A549 (cell line): ENCODE measurements at places on chromosomes 6 and 20. TPM values are rescaled to one million over a fixed set of nuclear protein-coding genes. Genes with fewer than 3 reads are reported as not detected.

DNA sequence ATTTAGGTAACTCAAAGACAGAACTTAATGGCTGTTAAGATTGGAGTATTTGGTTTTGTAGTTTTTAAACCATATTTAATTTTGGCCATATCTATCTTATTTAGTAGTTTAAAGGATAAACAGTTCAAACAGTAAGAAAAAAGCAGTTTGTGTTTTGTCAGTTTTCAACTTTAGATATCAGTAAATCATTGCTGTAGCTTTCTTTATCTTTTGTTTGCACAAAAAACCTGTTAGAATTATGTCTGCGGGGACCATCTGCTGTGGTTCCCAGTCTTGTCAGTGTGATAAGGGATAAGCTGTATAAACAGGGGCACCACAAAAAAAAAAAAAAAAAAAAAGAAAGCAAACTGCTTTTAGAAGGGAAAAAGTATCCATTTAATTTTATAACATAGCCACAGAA, 40.9 kb downstream of the CDKAL1 start:
- no peak for DNase-seq

GRCh38 chr6:113627480-113627879, 229.7 kb upstream of the MARCKS start:
- no peak for DNase-seq

- peak; percentile 62 for DNase-seq
These were observed at the start of gene GNAS for GRCh38 chr20:58852543-58853271. Gene GNAS (plus strand): TSS chr20:58852716.

- no peak for DNase-seq
These were observed 10.5 kb downstream of the GNAS-AS1 start for GRCh38 chr20:58839991-58840747.

DNA sequence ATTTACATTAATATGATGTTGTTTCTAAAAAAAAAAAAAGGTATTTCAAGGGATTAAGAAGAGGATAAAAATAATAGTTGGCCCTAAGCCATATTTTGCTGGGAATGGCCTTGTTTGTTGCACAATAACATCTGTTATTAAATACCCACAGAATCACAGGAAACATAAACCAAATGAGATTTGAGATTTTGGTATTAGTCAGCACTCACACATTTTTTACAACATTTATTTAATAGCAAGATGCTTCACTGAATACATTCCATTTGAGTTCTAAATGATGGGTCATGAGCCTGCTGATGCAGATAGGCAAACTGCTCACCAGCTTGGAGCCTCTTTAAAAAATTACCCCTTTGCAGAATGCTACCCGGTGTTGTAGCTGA, 92.9 kb upstream of the ENPP5 start:
- no peak for DNase-seq

- no peak for DNase-seq
These were observed 6.3 kb upstream of the SIRPA start for GRCh38 chr20:1888796-1889463.

- no peak for DNase-seq
These were observed 144.5 kb upstream of the FLRT3 start for GRCh38 chr20:14481863-14482262.

- DNase-seq, result no peak
These were observed 40.2 kb downstream of the PIGU start for GRCh38 chr20:34636648-34637047.

GRCh38 chr6:30885481-30885998, 1.2 kb downstream of the DDR1 start:
- DNase-seq, result peak; percentile 28

- DNase-seq, result no peak
These were observed 8.2 kb upstream of the LKAAEAR1 start for GRCh38 chr20:64092258-64093012.

DNA sequence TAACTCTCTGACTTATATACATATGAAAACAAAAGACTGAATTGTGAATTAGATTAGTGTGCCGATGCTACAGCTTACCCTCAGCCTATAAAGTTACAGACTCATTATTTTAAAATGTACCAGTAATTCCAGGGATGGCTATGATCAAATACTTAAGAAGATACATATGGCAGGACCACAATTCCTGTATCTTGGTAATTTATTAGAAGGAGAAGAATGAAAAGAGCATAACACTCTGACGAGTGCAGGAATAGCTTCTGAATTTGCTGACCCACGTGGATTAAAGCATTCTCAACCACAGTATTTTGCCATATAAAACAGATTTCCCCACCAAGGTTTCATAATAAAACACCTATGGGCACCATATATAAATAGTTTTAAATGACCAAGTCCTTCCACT, 368.5 kb upstream of the RUNX2 start:
- no peak for DNase-seq

DNA sequence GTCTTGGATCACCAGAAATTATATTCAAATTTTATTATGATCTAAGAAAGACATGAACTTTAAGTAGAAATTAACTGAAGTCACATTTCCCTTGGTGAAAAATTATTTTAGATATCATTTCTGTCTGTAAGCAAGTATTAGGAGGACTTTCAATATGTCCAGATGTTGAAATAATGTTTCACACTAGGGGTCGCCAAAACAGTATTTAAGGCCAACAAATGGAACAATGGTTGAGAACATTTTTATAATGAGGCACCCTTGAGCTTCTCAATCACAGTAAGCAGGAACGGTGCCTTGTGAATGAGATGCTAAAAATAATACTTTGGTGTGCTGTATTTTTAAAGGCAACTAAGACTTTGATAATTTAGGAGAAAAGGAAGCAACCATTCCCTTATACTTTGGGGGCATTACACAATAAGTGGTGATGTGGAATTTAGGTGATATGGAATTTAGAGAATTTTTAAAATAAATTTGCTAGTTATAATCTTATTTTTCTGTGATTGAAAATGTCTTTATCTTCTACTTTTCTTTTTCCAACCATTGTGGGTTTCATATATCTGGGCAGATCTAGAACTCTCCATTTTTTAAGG, 9.6 kb upstream of the SF3B5 start:
- DNase-seq, result peak; percentile 67

- no peak for DNase-seq
These were observed 42.5 kb upstream of the ASCC3 start for GRCh38 chr6:100923481-100924165.

DNA sequence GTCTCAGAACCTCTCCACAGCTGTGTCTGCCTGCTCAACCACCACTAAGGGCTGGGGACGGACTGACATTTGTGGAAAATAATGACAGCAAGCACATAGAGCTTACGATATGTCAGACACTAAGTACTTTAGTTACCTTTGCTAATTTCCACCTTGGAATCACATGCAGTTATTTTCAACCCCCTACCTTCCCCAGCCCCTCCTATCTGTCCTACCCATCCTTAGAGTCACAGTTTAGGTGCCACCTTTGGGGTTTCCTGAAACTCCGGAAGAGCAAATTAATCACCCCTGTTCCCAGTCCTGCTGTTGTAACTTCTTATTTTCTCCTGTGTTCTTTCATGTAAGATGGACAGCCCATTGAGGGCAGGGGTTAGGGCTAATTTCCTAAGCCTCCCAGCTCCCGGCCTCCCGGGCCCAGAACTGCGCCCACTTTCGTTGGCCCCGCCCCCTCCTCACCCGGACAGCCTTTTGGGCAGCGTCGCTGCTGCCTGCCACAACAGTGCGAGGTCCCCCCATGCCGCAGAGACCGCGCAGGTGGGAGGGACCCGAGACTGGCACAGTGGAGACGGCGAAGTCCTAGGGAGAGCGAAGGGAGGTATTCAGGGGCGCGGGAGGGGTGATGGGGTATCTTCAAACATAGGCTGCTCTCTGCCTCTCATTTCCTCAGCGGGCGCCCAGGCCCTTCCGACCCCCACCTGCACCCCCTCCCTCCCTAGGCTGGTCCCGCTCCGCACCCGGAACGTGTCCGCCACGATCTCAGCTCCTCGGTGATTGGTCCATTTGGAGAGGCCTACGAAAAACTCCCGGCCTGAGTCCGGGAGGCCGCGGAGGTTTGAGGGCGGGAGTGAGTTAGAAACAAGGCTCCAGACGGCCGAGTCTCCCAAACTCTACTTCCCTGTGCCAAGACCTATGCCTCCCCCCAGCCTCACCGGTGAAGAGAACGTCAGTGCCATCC, 1.1 kb downstream of the DDAH2 start:
- no peak for DNase-seq

DNA sequence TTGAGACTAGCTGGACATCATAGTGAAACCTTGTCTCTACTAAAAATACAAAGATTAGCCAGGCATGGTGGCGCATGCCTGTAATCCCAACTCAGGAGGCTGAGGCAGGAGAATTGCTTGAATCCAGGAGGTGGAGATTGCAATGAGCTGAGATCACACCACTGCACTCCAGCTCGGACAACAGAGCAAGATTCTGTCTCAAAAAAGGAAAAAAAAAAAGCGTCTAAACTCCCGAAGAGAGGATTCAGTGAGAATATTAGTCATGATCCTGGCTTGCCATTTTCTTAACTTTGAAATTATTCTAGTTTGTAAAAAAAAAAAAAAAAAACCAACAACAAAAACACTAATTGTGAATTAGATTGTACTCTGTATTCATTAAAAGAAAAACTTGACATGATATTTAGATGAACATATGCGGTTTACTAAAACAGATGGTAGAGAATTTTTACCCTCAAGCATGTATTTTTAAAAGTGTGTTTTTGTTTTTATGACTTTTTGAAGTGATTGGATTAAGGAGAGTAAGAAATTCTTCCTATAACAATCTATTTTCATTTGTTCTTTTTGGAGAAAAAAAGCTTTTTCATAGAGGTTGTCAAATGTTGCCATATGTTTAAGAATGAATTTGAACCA, 80.7 kb downstream of the UST start:
- no peak for DNase-seq

DNA sequence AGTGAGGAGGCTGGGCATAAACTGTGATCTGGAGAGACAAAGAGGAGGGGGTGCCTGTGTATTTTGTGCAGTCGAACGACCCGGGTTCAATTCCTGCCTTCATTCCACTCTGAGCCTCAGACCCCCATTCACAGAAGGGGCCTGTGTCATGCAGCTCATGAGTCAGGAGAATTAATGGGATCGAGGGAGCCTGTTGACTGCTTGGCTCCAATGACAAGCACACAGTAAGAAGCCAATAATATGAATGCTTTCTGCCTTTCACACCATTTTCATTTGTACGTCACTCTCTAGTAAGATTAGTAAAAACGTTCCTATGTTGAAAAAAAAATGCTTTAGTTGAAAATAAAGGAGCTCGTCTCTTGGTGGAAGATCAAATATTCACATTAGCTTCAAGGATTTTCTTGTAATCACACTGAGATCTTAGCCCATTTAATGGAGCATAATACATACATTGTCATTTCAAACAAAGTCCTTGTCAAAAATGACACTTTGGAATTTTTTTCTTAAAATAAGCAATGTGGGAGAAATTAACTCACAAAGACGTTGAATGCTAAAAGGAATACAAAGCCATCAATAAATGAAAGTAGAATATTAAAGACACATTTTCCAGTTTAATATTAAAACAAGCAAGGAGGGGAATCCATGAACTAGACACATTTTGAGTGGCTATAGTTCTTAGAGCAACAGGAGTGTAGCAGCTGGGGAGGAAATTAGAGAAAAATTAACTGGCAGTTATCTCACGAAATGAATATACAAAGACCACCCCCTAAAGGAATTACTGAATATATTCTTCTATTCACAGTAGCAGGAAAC, 246.7 kb upstream of the AFDN start:
- DNase-seq, result no peak

- no peak for DNase-seq
These were observed 129.6 kb upstream of the BEND3 start for GRCh38 chr6:107244742-107245480.

DNA sequence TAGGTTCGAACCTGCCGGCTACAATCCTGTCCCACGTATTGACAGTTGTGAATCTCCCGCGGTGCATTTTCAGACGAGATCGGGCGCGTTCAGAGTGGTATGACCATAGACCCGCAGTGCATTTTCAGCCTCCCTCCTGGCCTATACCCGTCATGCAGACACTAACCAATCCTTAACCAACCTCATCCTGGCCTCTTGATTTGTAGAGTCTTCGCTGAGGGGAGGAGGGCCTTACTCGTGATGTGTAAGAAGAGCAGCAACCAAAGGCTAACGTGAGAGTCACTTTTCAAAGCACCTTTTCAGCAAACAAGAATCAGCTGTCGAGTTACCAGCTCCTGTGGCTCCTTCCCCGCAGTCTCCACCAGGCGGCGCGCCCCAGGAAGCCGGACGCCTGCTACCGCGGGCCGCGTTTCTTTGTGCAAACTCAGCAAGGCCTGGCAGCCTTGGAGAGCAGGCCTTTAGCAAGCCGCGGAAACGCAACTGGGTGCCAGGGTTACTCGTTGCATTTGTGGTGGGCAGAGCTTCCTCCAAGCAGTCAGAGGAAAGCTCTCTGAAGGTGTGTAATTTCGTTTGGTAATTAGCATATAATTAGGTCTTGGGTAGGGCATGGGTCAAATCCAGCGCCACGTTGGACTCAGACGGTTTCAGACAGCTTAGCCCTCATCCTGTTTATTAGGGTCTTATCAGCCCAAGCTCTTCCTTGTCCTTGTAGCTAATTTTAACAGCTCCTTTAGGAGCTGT, 139.8 kb downstream of the OR2B2 start:
- peak; percentile 58 for DNase-seq

DNA sequence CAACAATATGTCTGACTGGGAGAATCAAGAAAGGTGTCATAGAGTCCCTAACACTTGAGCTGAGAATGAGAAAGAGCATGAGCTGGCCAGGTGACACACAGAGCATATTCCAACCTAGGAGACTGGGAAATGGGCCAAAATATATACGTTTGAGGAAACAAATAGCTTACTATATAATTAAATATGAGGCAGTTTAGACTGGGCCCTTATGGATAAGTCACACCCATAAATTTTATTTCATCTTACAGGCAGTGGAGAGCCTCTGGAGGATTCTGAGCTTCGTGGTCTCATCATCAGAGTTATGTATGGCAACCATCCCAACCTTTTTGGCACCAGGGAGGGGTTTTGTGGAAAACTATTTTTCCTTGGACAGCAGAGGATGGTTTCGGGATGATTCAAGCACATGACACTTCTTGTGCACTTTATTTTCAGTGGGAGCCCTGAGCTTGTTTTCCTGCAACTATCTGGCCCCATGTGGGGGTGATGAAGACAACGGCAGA, 12.9 kb upstream of the NQO2 start:
- no peak for DNase-seq

GRCh38 chr6:160899671-160900430, 91.7 kb upstream of the MAP3K4 start:
- no peak for DNase-seq

DNA sequence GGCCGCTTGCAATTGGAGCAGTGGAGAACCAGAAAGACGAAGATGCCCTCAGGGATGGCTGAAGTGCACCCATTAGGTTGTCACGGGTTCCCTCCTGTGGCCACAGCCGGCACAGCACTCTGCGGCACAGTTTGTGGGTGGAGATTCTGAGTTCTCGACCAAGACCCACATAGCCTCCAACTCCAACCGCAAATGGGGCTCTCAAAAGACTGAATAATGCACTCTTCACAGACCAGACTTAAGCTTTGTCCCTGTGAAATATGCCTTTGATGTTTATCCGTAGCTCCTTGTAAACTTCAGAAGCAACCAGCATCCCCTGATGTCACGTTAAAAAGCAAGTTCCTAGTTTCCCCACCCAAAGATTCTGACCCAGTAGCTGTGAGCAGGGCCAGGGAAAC, 934 bp upstream of the CST9 start:
- DNase-seq, result peak; percentile 91

Gene IRF4
- polyA plus RNA-seq, result 0.03 TPM in 2 of 3 replicates, not detected in the other

Gene MROH8
- polyA plus RNA-seq, result 1.3 to 1.8 TPM (median 1.4 TPM) in 3 replicates

Gene OR2J3
- polyA plus RNA-seq, result not detected in 3 replicates

Gene RAB44
- 0.05 to 0.11 TPM (median 0.09 TPM) in 3 replicates for polyA plus RNA-seq

Gene FAXC
- polyA plus RNA-seq, result 5.1 to 5.8 TPM (median 5.2 TPM) in 3 replicates

Gene CGAS
- 4.7 to 4.9 TPM (median 4.9 TPM) in 3 replicates for polyA plus RNA-seq

Gene EPHA7
- polyA plus RNA-seq, result 0.29 to 0.45 TPM (median 0.30 TPM) in 3 replicates

Gene GNAS-AS1
- not detected in 3 replicates for polyA plus RNA-seq

Gene CCN6
- not detected in 3 replicates for polyA plus RNA-seq

Gene WFDC10B
- not detected in 3 replicates for polyA plus RNA-seq

Gene HSPA12B
- polyA plus RNA-seq, result 1.1 to 1.6 TPM (median 1.2 TPM) in 3 replicates

Gene RAMACL
- polyA plus RNA-seq, result 0.08 to 0.12 TPM (median 0.08 TPM) in 3 replicates

Gene AHCY
- 282 to 314 TPM (median 290 TPM) in 3 replicates for polyA plus RNA-seq
